ENCODE measurements at places on chromosomes 6 and 20.

DNA sequence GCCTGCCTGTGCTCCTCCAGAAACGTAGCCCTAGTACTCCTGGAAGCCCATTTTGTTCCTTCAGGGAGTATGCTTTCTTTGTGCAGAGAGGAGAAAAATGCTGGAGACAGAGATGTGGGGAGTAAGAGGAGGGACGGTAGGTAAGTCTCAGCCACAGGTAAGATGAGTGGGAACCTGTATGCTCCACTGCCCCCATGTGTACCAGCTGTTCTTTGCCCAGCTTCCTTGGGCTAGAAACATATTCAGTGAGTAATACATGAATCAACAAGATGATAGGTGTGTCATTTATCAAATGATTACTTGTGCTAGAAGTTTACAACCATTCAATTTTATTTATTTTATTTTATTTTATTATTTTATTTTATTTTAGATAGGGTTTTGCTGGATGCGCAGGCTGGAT is 13.6 kb upstream of the CEP85L start:
- no peak for DNase-seq

GRCh38 chr20:52622081-52622480 is 350.1 kb upstream of the TSHZ2 start:
- no peak for DNase-seq

GRCh38 chr6:109507490-109508072 is 24.6 kb upstream of the ZBTB24 start:
- DNase-seq: no peak

DNA sequence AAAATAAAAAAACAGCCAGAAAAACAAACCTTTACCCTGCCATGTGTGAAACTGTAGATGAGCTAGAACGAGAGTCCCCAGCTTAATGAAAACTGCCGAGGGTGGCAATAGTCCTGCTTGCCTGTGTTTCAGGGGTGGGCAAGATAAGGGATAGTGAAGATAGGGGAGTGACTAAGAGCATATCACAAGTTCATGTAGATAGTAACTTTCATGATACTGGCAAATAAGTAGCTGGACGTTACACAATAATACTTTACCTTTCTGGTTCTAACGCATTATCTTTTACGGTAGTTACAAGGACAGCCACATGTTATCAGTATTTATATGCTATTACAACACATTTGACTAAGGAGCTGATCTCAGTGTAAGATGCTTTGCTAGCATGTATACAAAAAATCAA is 9.3 kb upstream of the FBXO9 start:
- DNase-seq: no peak

DNA sequence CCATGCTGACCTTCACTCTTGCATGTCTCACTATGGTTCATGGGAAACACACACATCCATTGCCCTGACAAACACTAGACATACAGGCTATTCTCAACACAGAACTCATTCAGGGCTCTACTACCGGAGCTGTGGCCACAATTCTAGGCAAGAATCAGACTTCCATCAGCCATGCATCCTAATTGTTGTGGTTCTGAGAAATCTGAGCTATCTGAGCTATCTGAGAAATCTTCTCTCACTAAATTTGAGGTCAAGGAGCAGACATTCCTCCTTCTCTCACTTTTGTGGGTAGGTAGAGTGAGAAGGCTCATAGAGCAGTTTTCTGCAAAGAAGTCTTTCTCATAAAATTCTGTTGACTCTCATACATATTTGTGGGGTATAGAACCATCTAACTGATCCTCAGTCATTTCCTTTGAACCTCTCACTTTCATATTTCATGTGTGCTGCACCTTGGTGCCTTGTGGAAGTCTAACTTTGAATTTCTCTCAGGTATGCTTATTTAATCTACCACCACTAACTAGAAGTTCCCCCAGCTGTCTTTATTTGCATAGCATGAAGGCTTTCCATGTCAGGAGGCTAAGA is 43.6 kb downstream of the ADGRF1 start:
- no peak for DNase-seq

- DNase-seq: no peak
Observed at GRCh38 chr20:59145924-59146779, 17.5 kb upstream of the ZNF831 start.

- DNase-seq: no peak
Observed at GRCh38 chr6:141705431-141705830, 427.3 kb upstream of the GJE1 start.

GRCh38 chr6:142459271-142459670 is 157.5 kb downstream of the ADGRG6 start:
- DNase-seq: no peak
